Activated CD4-positive, alpha-beta memory T cell treated with anti-CD3 and anti-CD28 coated beads, Interleukin-2, amount 10 ng/mL, durations not matched to agents 7 days and 5 days (primary cell): ENCODE measurements at places on chromosomes 7 and 10. TPM values are rescaled to one million over a fixed set of nuclear protein-coding genes. Genes with fewer than 3 reads are reported as not detected.
A peak's percentile ranks its signal among the peaks of the same experiment; 100 is the strongest.

- no peak for DNase-seq
Measured at GRCh38 chr7:87885018-87885417, 8.7 kb downstream of the DBF4 start.

- DNase-seq = no peak
Measured at GRCh38 chr7:4878336-4879335, 4.9 kb downstream of the RADIL start.

GRCh38 chr10:124572751-124573150, 111.1 kb downstream of the LHPP start:
- DNase-seq = no peak

The KCNH2 gene
- total RNA-seq = 0.15 TPM

The CALCR gene
- not detected for total RNA-seq

GRCh38 chr10:24952143-24952706, at the start of gene PRTFDC1:
TSS of gene PRTFDC1 (minus strand) at chr10:24952606. CDS start at chr10:24952575, 31 bp downstream.
- DNase-seq = peak; percentile 23

The SAMD9L gene
- 184 TPM for total RNA-seq

DNA sequence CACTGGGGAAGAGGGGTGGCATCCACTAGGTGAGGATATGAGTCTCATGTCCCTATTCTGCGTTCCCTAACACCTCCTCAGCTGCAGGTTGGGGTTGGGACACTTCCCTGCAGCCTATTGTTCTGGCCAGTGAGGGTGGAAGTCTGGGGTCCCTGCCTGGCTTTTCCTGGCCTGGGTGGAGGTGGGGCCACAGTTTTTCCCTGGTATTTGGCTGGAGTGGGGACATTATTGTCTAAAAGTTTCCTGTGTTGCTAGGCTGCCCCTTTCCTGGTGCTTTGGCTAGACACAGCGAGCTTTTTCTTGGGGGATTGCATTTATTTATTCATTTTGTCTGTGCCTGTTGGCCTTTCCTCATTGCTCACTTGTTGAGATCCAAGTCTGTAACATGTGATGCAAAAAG, 559.5 kb upstream of the IGFBP3 start:
- DNase-seq = no peak

GRCh38 chr7:21507627-21508343, 35.1 kb upstream of the DNAH11 start:
- DNase-seq = no peak

- no peak for DNase-seq
Measured at GRCh38 chr10:63161592-63161991, 28.5 kb downstream of the NRBF2 start.

- peak; percentile 74 for DNase-seq
Measured at GRCh38 chr10:102796407-102797176, 40.6 kb downstream of the CYP17A1 start.

- DNase-seq = no peak
Measured at GRCh38 chr7:27123477-27124053, 7.0 kb downstream of the HOXA4 start.

- peak; percentile 39 for DNase-seq
Measured at GRCh38 chr10:52779541-52780390, 7.2 kb upstream of the MBL2 start.

GRCh38 chr7:43642897-43643630, 60.2 kb downstream of the STK17A start:
- DNase-seq = no peak

The OR2A5 gene
- not detected for total RNA-seq

The CLDN4 gene
- 0.10 TPM for total RNA-seq

The SOSTDC1 gene
- total RNA-seq = not detected

GRCh38 chr10:6995341-6995740, 415.3 kb upstream of the PRKCQ start:
- no peak for DNase-seq

GRCh38 chr7:112876877-112877276, 86.7 kb upstream of the TMEM168 start:
- DNase-seq = no peak

DNA sequence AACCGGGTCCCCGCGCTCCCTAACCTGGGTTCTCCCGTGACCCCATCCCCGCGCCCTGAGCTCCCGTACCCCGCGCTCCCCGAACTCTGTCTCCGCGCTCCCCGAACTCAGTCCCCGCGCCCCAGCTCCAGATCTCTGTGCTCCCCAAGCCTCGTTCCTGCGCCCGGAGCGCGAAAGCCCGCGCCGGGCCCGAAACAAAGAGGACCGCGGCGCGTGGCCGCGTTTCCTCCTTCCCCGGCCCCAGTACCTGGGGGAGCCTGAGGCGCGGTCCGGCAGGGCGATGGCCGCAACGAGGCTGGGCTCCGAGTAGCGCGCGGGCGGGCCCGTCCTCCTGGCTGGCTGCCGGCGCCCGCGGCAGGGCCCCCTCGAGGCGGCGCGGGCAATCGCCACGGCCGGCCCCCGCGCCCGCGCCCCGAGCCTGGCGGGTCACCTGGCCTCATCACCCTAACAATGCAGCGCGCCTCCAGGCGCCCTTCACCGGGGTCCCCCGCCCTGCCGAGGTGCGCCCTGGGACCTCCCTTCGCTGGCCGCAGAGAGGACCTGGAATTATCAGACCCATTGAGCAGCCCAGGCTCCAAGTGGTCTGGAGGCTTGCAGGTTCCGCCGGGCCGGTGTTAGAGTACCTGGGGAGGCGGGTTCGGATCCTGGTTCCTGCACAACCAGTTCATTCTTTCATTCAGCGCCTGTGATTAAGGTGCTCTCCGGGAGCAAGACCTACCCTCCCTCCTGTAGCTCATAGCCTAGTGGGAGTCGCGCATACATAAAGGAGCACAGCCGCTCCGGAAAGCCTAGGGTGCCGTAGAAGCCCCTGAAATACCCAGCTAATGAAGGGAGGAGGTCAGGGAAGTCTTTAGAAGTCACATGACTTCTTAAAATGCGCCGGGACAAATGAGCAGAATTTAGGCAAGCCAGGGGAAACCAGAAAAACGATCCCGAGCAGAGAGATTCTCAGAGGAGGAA, at the start of gene TNS3:
TSS of gene TNS3 (minus strand) at position 308 of the 960 bp plus-strand sequence. CDS start 142,475 bp downstream, outside the sequence.
- DNase-seq = no peak

DNA sequence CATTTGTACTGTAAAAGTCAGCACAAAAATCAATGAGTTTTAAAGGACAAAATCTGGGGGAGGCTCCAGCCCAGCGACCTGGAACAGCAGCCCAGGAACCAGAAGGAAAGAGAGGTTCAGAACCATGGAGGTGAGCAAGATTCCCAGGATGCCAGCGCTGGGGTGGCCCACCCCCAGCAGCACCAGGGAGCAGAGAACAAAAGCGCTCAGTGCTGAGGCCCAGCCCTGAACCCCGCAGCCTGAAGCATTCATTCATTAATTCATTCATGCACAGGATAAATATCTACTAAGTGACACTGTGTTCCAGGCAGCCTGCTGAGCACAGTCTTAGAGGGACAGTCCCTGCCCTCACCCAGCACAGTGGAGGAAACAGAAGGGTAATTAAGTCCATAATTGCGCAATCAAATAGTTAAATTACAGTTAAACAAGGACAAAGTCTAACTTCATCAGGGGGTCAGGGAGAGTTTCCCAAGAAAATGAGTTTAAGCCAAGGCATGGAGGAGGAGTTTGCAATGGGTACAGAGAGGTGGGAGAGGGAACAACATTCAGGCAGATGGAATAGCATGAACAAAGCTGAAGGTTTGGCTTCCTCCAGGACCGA, 202.3 kb downstream of the GRID1 start:
- no peak for DNase-seq

DNA sequence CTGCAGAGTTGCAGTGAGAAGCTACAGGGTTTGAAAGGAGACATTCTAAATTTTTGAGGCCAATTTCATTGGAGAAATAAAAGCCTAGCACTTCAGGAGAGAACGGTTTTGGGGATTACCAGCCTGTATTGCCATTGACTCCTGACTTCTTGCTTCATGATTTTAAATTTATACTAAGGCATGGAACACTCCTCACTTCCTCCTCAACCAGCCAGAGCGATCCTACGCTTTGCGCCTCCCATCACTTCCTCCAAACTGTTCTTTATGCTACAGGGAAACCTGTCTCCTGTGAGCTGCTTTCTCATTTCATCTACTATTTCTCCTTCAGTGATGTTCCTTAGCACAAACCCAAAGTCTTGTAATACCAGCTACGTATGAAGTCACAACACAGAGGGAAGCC, 495.1 kb downstream of the SUGCT start:
- DNase-seq = no peak

GRCh38 chr7:67407392-67408071, 410.9 kb downstream of the TYW1 start:
- DNase-seq = no peak

The DOCK1 gene
- not detected for total RNA-seq

The PRR15 gene
- total RNA-seq = not detected

GRCh38 chr10:77756319-77757232, 119.0 kb upstream of the KCNMA1 start:
- DNase-seq = no peak

The CHAT gene
- total RNA-seq = not detected

DNA sequence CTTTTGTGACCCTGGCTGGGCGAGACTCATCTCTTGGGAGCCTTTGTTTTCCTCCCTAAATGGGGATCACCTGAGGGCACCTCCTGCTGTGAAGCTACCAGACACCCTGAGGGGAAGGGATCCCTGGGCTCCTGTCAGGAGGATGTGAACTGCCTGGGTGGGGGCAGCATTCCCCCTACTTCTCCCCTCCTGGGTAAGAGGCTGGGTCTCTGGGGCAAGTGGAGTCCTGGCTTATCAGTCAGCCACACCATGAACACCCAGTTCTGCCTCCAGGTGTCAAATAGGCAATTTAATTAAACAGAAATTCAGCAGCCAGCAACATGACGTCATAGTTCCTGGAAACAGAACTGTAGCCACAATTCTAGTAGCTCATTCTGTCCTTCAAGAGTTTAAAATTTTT, 97.7 kb upstream of the RET start:
- no peak for DNase-seq

DNA sequence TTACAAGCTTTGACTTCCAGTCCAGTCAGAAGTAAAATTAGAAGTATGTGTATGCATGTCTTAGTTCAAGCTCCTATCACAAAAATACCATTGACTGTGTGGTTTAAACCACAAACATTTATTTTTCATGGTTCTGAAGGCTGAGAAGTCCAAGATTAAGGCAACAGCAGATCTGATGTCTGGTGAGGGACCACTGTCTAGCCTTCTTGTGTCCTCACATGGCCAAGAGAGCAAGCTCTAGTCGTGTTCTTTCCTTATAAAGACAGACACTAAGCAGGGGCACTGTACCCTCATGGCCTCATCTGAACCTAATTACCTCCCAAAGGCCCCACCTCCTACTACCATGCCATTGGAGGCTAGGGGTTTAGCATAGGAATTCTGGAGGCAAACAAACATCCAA, 41.3 kb upstream of the ARL4A start:
- DNase-seq = no peak

The MRPS16 gene
- 80.8 TPM for total RNA-seq

The PLAC9 gene
- total RNA-seq = not detected

The ANKMY2 gene
- 12.3 TPM for total RNA-seq

DNA sequence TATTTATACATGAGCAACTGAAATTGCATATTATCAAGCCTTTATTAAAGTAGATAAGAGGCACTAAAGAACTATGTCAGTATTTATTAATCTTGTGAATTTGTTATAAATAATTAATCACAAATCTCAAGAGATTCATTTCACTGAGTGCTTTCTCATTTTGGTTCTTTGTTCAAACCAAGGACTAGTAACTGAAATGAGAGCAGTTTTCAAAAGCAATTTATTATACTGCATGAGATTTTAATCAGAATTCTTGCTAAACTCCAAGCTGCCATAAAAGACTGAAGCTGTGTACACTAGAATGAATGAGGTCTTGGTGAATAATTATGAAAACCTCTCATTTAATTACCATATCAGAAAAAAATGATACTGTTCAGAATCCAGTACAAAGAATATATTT, 224.8 kb upstream of the IMMP2L start:
- no peak for DNase-seq

DNA sequence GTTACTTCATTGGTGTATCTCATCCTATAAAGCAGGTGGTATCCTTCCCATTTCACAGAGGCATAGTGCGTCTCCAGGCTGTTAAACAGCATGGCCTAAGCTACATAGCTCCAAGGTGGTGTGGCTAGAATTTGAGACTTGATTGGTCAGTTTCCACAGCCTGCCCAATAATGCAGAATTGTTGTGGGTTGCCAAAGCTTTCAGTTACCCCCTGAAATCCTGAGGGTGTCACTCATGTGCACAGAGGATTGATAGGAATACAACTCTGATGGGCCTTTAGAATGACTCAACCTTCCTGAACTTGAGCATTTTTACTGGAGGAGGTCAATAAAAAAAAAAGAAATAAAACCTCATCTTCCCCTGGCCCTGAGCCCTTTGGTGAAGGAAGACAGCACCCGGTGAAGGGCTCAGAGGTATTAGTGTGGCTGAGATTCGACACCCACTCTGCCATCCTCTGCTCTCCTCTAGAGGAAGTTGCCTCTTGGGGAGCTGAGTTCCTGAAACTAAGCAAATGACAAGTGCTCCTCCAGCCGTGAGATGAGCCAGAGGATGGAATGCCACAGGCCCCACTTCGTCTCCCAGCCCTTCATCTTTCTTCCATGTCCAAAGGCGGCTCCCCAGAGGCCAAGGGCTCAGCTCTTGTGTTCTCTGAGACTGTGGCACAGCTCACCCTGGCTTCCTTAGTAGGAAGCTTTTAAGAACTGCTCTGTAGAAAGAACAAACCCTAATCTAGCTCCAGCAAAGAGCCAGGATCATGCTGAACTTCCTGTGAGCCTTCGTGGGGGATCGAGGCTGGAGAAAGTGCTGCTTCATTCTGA, 1.0 kb downstream of the ACSL5 start:
- peak; percentile 30 for DNase-seq

The SERPINE1 gene
- 0.28 TPM for total RNA-seq

The TMEM139 gene
- 0.48 TPM for total RNA-seq

DNA sequence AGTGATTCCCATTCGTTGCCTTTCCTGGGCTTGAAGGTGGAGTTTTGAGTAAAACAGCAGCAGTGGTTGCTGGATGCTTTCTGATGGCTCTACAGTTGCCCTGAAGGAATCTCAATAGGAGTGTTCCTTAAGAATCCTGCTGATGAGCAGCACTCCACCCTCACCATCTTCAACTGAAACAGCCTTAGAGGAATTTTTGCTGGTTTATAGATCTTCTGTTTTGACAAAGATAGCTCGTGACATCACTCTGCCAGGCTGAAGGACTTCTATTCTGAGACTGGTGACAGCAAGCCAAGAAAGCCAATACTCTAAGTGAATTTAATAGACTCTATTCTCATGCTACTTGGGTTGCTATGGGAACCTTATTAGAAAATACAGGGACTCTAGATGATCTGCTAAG, 1014.7 kb downstream of the NRG3 start:
- DNase-seq = no peak

DNA sequence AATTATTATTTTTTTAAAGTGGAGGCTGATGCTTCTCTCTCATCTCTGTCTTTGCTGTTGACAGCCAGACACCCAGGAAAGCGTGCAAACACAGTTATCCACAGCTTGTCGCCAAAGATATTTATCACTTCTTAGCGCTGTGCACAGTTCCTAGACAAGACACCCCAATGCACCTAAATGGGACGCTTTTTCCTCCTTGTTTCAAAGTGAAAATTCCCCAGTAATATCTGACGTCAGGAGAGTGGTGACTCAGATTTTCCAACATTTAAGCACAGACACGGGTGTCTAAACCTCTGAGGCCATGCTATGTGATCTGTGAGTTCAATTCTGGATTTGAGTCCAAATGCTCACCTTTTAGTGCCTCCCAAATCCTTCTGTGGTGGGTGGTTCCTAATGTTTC, 151.6 kb downstream of the EMX2 start:
- no peak for DNase-seq

The PRPS1L1 gene
- not detected for total RNA-seq

- DNase-seq = peak; percentile 52
Measured at GRCh38 chr7:12731214-12731656, 43.8 kb downstream of the ARL4A start.

GRCh38 chr10:31709476-31709875, 219.2 kb downstream of the ARHGAP12 start:
- no peak for DNase-seq

- no peak for DNase-seq
Measured at GRCh38 chr7:11155883-11156282, 182.2 kb downstream of the PHF14 start.
